Cortex of kidney (tissue), 1 donor: ENCODE measurements at places on chromosomes 16 and 17.

DNA sequence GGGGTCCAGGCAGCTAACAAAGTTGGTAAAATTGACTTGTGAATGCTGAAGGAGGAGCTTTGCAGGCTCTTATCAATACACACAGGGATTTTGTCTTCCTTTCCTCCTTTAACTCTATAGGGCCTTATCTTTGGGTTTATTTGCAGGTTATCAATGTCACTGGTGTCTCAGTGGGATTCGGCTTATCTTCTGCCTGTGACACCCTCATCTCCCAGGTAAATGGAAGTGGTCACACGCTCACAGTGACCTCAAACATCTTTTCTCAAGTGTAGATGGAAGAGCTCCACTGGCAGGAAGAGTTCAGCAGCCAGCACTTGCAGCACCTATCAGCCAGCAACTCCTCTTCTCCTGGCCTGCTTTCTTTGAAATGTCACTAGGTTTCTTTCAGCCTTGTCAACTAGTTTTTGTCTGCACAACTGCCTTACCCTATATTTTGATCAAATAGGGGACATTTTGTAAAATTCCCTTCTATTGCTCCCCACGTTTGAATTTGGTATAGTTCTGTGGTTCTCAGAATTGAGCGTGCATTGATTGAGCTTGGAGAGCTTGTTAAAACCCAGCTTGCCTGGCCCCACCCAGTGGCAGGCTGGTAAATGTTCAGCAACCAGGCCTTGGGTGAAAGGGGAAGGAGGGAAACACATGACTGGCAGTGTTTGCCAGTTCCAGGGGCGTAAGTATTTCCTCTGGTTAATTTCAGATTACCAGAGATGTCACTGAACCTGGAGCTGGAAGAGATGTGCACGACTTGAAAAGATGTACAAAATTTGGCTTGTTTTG lies 12.8 kb downstream of the SLC47A1 start:
- DNase-seq = no peak

DNA sequence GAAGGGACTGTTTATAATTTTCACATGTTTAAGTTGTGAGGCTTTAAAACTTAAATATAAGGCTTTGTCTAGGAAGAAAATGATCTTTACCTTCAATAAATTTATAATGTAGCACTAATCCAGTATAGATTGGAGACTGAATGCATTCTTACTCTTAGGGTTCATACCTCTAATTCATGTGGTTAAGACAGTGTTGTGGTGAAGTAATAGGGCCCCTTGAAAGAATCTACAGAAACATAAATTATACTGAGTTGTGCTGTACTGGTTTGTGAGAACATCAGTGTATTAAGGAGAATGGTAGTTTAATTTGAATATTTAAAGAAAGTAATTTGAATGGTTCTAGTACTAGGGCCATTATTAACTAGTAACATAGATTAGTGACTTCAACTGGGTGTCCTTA lies 13.7 kb downstream of the HAPSTR1 start:
- DNase-seq = no peak

DNA sequence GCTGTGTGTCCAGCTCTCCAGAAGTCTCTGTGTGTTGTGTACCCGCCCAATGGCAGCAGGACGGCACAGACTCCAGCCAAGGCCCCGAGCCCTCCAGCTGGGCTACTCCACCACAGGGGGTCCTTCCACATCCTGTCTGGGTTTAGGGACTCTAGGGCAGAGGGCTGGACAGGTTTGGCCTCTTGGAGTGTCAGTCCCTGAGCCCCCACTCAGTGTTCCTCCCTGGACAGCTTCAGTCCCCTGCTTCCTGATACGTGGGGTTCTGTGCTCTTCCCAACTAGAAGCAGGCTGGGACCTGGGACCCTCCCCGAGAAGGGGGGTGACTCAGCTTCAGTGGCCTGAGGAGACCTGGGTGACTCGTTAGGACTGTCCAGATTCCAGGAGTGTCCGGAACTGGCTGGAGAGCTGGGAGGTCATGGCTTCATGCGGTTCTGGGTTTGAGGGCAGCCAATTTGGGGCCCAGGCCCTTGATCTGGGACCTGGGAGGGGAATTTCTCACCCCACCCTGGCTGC lies 4.2 kb downstream of the CDK3 start:
- no peak for DNase-seq

GRCh38 chr17:63929860-63930766 lies 2.0 kb downstream of the CD79B start:
- DNase-seq = no peak

DNA sequence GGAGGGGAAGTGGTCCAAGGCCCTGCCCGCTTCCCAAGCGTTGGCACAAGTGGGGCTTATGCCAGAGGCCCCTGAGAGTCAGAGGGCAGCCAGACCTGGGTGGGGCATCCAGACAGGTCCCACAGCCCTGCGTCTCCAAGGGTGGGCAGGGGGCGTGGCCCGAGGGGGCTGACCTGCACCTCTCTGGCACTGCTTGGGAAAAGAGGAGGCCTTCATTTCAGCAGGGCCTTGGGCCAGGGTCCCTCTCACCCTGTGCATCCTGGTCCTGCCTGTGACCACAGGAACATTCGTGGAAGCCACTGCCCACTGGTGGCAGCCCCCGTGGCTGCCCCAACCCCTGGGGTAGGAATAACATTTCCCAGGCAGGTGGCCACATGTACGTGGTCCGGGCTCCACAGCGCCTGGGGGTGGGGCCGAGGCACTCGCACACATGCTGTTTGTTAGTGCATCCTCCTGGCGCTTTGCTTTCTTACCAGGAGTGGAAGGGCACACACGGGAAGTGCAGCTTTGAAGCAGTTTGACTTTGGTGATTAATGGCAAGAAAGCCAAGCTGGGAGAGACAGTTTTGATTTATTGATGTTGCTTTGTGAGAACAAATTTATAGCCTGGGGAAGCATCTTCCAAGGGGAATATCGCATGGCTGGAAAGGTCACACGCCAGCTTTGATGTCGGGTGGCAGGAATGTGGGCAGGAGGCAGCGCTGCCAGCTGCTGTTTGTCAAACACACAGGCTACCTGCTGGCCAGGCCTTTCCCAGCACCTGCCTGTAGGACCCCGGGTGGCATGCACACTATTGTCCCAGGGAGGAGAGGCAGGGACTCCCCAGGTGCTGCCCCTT lies 4.3 kb downstream of the CENPX start:
- no peak for DNase-seq

DNA sequence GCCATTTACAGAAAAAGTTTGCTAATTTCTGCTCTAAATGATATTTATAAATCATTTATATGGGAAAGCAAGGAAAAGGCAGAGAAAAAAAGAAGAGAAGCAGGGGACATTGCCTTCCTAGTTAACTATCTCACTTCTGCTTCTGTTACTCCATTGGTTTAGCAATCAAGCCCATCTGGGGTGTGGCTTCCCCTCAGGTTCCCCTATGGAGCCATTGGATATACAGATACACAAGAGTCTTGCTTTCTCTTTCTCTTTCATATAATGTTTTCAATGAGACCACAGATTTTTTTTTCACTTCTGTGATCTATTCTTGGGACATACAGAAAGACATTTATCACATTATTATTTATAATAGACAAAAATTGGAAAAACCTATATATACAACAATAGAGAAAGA lies 105.6 kb upstream of the TOM1L1 start:
- DNase-seq = no peak
